ENCODE measurements at places on chromosomes 16 and 17.

DNA sequence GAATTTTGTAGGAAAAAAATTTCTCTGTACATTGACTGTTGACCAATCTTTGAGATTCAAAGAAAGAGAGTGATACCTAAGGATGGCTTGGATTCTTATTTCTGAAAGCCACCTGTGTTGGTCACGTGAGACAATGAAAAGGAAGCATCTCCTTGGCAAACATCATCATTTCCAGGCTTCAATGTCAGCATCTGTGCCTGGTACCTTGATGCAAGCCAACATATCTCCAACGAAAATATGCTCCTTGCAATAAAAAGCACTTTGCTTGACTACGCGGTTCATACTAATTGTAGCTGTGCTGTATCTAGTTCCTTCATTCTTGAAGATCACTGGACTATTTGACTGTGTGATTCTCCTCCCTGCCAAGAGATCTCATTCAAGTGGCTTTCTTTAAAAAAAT lies 503.4 kb upstream of the PSMD7 start:
- DNase-seq = no peak

DNA sequence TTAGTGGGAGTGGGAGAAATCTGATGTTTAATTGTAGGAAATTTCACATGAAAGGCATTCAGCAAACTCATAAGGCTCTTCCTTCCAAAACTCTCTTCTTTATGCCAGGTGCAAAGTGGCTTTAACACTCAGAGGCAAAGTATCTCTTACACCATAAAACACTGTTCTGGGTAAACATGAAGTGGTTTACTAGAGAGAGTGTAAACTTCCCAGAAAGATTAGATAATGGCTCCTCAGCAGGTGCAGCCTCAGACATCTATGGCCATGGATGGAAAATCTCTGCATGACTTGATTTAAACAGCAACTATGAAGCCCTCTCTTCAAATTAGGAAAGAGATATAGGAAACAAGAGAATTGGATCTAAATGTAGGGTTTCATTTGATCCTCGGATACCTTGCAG lies 583.1 kb upstream of the SALL1 start:
- no peak for DNase-seq

GRCh38 chr17:52160136-52160567 lies 1.6 kb upstream of the CA10 start:
- DNase-seq = no peak

- no peak for DNase-seq
Measured at GRCh38 chr17:33396818-33397217, 103.7 kb upstream of the ASIC2 start.

DNA sequence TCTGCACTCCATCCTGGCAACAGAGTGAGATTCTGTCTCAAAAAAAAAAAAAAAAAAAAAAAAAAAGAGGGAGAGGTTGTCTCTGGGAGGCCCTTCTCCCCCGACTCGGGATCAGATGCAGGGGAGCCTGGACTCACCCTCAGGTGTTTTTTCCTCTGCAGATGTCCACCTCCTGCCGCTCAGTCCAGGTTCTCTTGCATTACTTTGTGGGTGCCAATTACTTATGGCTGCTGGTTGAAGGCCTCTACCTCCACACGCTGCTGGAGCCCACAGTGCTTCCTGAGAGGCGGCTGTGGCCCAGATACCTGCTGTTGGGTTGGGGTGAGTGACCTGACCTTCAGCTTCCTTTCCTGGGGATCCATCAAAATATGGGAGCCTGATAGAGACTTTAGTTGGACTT lies 34.1 kb downstream of the GLP2R start:
- DNase-seq = no peak

DNA sequence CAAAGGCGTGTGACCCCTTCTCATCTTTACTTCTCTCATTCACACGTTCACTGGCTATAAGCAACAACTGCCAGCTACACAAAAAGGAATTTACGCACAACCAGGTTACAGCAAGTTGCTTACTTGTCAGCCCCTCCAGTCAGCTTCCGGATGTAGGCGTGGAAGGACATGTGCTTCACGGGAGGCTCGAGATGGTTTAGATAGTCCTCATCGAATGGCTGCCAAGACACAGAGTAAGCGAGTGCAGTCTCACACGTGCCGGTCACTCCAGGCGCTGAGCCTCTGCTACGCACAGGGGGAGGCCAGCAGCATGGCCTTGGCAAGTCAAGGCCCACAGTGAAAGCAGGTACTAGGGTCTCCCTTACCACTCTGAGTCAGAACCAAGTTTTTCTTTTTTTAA lies 28.3 kb downstream of the NPLOC4 start:
- no peak for DNase-seq

- DNase-seq = no peak
Measured at GRCh38 chr16:88023786-88024185, 72.6 kb downstream of the BANP start.

- no peak for DNase-seq
Measured at GRCh38 chr17:39751016-39751543, 13.3 kb downstream of the GRB7 start.

GRCh38 chr16:79640513-79641360 lies 40.2 kb upstream of the MAF start:
- DNase-seq = no peak

DNA sequence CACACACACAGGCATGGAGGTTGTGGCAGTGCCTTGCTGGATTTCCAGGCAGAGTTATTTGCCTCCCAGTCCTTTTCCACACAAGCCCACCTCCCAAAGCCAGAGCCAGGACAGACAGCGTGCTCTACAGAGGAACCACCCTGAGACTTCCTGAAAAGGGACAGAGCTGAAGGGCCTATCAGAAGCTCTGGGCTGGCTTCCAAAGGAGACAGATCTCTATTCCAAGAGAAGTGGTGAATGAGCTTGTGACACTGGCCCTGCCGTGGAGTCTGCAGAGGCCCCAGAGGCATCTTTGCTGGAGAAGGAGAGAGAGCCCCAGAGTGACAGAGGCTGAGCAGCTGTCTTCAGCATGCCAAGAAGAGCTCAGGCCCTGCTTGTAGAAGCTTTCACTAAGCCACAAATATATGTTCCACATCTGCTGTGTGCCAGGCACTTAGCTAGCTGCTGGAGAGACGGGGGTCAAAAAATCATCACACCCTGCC lies 8.3 kb upstream of the LPCAT2 start:
- no peak for DNase-seq

DNA sequence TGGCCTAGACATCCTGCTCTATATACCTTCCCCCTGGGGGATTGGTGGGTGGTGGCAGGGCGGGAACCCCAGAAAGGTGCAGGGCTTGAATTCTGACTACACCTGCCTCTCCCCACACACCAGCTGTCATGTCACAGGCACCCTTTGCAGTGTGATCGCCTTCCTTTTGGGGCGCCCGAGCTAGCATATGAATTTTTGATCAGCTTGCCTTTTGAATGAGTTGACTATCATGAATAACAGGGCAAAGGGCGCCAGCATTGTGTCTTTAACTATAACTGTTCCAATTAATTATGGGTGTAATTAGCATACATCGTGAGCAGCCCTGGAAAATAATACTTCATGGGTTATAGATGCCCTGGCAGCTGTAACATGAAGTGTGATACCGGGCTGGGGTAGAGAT lies 72.7 kb downstream of the CYLD start:
- DNase-seq = no peak

- DNase-seq = no peak
Measured at GRCh38 chr17:81402981-81403467, 7.8 kb downstream of the BAHCC1 start.

DNA sequence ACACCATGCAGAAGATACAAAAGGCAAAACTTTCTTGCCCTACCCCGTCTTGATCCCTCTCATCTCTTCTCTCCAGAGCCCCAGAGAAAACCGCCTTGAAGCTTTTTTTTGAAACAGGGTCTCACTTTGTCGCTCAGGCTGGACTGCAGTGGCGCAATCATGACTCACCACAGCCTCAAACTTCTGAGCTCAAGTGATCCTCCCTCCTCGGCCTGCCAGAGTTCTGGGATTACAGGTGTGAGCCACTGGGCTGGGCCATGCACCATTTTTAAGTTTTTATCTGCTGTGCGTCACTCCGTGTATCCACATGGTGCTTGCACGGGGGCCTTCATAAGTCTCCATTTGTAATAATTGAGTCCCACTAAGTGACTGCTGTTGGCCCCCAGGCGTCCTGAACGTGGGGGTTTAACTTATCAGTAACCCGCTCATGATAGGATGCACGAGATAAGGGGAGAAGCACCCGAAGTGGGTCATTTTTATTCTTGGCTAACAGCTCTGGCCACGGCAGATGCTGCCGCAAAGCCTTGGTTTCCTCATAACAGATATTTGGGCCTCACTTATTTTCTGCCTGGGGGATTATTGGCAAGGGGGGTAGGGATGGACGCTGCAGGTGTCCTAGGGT lies 8.6 kb downstream of the DNAH17 start:
- DNase-seq = no peak

DNA sequence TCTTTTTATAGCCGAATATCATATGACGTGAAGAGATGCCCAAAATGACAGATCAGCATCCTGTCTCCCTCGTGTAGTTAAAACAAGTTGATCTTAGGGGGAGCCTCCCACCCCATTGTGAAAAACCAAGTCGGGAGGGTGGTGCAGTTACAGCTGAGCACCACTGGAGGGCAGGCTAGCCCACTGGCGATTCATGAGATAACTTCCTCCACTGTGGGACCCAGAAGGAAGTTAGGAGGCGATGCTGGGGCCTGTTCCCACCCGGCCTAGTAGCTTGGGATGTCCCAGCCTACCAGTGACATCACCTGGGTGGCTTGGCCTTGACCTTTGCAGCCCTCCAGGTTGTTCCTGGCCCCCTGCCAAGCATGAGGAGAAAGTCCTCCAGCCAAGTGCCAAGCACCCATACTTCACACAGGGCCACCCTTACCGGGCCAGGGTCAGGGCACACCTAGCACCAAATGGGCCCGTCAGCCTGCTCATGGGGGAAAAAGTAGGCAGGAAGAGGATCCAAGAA lies 8.1 kb upstream of the CPNE2 start:
- peak; percentile 56 for DNase-seq

DNA sequence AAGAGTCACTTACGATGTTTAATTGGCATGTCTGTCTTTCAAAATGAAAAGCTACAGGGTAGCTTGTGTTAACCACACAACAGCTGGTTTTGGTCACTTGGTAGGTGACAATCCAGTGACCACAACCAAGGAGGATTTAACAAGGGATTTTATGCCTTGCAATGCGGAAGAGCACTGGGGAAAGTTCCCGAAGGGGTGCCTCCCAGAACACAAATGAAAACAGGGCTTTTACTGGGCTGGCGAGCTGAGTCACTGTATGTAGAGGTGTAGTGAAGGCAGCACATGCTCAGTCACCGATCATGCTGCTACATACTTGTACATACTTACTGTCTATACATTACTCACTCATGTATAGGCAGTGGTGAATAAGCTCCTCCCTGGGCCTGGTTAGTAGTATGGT lies 483.5 kb downstream of the CDH13 start:
- no peak for DNase-seq

GRCh38 chr17:6903326-6903900 lies 71.9 kb upstream of the TEKT1 start:
- DNase-seq = no peak

DNA sequence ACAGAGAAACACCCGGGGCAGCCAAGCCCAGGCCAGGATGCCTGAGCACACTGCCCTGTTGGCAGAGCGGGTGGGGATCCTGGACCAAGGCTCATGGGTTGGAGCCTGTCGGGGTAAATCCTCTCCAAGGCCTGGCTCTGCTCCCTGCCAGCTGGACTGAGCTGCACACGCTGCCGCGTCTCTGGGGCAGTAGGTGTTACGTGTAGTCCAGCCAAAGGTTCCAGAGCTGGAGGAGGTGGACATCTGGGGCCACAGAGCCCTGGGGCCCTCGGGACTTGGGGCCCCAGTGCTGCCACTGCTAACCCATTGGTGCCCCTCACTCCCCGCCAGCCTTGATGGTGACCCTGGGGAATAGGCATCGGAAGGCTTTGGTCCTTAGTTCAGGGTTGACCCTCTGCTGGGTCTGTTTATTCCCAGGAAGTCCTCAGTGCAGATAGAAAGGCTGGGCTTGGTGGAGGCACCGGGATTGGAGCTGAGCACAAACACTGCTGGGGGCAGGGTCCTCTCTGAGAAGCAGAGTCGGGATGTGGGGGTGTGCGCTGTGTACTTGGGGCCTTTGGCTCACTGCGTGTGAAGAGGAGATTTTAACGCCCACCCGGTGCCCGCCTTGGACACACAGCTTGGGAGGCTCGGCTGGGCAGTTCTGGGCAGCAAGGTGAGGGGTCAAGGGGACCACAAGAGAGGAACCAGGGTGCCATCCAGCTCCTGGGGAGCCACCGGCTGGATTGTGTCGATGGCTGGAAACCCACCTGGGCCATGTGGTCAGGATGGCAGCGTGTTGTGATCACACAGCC lies 16.3 kb upstream of the CBX4 start:
- no peak for DNase-seq

DNA sequence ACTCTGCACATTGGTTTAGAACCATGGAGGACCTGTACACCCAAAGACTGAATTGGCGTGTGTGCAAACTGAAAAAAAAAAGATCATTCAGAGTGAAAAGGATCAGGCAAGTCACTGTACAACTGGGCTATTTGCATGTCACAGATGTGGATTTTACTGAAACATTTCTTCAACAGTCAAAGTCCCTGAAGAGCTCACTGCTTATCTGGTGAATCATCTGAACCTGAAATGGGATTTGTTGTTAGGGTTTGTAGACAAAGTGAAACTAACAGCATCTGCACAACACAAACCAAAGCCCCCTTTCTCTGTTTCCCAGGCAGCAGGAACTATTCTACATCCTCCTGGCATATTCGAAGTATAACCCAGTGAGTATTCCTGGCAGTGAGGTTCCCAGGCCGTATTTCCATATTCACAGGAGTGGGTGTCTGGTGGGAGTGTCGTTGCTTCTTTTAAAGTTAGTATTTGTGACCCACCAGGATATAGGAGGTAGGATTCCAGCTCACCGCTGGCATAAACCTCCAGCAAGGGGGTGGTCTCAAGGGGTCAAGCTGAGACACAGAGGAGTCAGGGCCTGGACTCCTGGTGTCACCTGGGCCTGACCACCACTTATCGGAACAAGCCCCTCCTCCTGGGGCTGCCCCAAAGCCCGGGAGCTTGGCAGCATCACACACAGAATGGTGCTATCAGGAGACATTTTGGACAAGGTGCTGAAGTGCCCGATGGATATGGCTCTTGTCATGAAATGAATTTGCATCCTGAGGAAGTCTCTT lies 80.9 kb downstream of the GOSR1 start:
- DNase-seq = no peak

All from stimulated activated CD8-positive, alpha-beta memory T cell treated with anti-CD3 and anti-CD28 coated beads, Interleukin-4, amount 100 ng/mL, for 24 hours (primary cell).